ENCODE measurements at places on chromosomes 1 and 21.

GRCh38 chr1:19612530-19612929 lies 31.6 kb upstream of the NBL1 start:
- no peak for DNase-seq

DNA sequence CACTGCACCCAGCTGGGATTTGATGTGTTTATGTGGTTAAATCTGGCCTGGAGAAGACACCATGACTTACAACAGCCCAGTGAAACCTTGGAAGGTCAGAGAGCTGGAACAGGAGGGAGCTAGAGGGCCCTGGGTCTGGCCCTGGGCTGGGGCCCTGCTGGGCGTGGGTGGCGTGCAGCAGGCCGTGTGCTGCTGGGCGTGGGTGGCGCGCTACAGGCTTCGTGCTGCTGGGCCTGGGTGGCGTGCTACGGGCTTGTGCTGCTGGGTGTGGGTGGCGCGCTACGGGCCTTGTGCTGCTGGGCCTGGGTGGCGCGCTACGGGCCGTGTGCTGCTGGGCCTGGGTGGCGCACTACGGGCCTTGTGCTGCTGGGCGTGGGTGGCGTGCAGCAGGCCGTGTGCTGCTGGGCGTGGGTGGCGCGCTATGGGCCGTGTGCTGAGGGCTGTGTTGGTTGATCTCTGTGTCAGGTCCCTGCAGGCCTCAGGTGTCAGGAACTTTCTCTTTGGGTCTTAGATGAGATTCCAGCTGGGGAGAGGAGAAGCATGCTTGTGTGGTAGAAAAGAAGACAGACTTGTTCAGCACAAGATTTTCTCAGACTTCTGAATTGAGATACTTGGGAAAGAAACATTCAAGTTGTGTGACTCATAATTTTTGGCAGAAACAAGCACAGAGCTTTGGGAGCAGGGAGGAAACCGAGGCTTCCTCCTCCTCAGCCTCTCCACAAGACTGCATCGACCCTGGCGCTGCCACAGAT lies 66.0 kb downstream of the COL18A1 start:
- DNase-seq: no peak

GRCh38 chr21:17987382-17988101 lies 168.4 kb upstream of the C21orf91 start:
- DNase-seq: no peak

GRCh38 chr21:46597031-46597430 lies 7.9 kb downstream of the S100B start:
- DNase-seq: no peak

- no peak for DNase-seq
Observed at GRCh38 chr1:61642475-61643232, 82.3 kb downstream of the TM2D1 start.
